ENCODE measurements at places on chromosomes 7 and 10. TPM values are rescaled to one million over a fixed set of nuclear protein-coding genes. Genes with fewer than 3 reads are reported as not detected.

DNA sequence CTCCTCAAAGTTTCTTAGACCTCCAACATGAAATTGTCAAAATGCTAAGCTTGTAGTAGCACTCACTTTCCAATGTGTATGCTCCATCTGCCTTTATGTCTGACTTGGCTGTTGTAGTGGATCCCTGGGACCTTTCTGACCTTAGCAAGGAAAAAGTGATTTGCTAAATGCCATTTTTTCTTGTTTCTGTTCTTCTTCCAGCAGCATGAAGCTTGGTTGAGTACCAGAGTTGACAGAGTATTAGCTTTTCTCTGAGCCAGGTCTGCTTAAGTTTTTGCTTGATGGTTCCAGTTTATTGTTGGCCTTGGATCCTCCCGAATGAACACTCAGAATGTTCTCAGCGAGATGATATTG, 168.7 kb downstream of the SND1 start:
- no peaks in the 10 kb centered on the region for H3K36me3 ChIP-seq
- DNase-seq, result no peak
- H3K27ac ChIP-seq, result no peak overlapping the region
- no peaks in the 10 kb centered on the region for H3K27me3 ChIP-seq
- no peak overlapping the region for H3K4me3 ChIP-seq

The CRYGN gene
- total RNA-seq, result not detected

DNA sequence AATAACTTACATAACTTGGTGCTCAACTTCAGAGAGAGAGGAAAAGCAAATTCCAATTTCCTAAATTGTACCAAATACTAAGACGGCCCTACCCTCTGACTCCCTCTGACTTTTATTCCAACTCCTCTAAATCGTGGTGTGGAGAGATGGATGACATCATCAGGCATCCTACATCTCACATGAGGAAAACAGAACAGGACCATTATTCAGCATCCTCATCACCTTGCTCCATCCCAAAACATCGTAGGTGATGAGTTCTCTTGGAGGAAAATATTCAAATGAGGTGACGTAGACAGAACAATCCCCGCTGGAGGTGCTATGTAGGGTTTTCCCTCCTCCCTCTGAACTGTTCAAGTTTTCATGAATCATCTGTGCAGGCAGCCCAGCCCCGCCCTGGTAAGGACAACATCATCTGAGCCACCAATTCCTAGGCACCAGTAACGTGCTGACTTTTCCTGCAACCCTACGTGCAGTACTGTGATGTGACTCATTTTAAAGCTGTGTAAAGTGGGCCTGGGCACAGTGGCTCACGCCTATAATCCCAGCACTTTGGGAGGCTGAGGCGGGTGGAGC, 167.2 kb downstream of the CALN1 start:
- H3K4me1 ChIP-seq, result no peaks in the 10 kb centered on the region
- no peak overlapping the region for H3K27ac ChIP-seq
- no peak for DNase-seq
- H3K4me3 ChIP-seq, result no peak overlapping the region
- H3K36me3 ChIP-seq, result no peaks in the 10 kb centered on the region
- no peaks in the 10 kb centered on the region for H3K27me3 ChIP-seq

- H3K4me1 ChIP-seq, result no peaks in the 10 kb centered on the region
- H3K36me3 ChIP-seq, result no peaks in the 10 kb centered on the region
- H3K27me3 ChIP-seq, result no peaks in the 10 kb centered on the region
- H3K27ac ChIP-seq, result no peak overlapping the region
Measured at GRCh38 chr7:22331704-22332103, 25.2 kb downstream of the RAPGEF5 start.

- no peaks in the 10 kb centered on the region for H3K36me3 ChIP-seq
- H3K27ac ChIP-seq, result no peak overlapping the region
- no peaks in the 10 kb centered on the region for H3K27me3 ChIP-seq
- no peak overlapping the region for H3K4me3 ChIP-seq
Measured at GRCh38 chr10:52644373-52645186, 128.0 kb downstream of the MBL2 start.

The DRGX gene
- total RNA-seq, result not detected

GRCh38 chr10:8331387-8331786, 276.9 kb downstream of the GATA3 start:
- no peaks in the 10 kb centered on the region for H3K36me3 ChIP-seq
- H3K4me3 ChIP-seq, result peak overlapping the region; percentile 71
- DNase-seq, result peak; percentile 11
- H3K27me3 ChIP-seq, result no peaks in the 10 kb centered on the region
- peaks cover 9% of the 10 kb centered on the region for H3K4me1 ChIP-seq

The PRKCQ gene
- total RNA-seq, result 65.8 TPM

The PRR15 gene
- total RNA-seq, result not detected

The AKR1C2 gene
- total RNA-seq, result 0.15 TPM

The PON2 gene
- 11.2 TPM for total RNA-seq

DNA sequence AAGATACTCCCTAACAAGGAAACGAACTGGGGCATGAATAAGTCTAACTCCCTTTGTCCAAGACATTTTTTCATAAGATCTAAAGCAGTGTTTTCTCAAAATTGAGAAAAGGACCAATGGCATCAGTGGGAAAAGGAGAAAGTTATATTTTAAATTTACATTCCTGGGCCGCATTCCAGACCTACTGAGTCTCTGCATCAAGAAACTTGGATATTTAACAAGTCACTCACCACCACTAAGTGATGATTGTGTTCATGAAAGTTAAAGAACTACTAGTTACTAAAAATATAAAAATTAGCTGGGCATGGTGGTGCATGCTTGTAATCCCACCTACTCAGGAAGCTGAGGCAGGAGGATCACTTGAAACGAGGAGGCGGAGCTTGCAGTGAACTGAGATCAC, 149.6 kb upstream of the MEOX2 start:
- no peaks in the 10 kb centered on the region for H3K4me1 ChIP-seq
- no peaks in the 10 kb centered on the region for H3K36me3 ChIP-seq
- DNase-seq, result no peak
- H3K27ac ChIP-seq, result no peak overlapping the region
- H3K27me3 ChIP-seq, result no peaks in the 10 kb centered on the region

DNA sequence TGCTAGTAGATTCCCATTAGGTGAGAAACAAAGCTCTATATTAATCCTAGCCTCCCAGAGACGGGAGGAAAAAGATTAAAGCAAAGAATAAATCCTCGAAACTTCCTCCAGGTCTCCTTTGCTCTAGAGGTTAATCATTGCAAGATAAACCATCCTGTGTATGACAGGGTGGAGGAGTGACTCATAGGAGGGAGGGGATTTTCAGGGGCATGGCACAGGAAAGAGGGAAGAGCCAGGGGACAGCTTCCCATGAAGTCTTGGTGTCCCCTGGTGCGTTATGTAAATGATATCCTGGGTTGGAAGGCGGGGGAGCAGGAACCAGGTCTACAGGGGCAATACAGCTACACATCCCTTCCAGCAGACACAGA, 780 bp downstream of the CYP3A5 start:
- no peaks in the 10 kb centered on the region for H3K27me3 ChIP-seq
- no peaks in the 10 kb centered on the region for H3K36me3 ChIP-seq
- H3K27ac ChIP-seq, result no peak overlapping the region
- no peaks in the 10 kb centered on the region for H3K4me1 ChIP-seq
- no peak for DNase-seq

The NCF1 gene
- total RNA-seq, result 7.7 TPM
